Activated naive CD4-positive, alpha-beta T cell treated with anti-CD3 and anti-CD28 coated beads, Interleukin-2, amount 50 U/mL, for 72 hours (primary cell): ENCODE measurements at places on chromosomes 5 and 9.

- DNase-seq, result no peak
These were observed 151.1 kb upstream of the CDKN2B start for GRCh38 chr9:22160221-22160620.

- DNase-seq, result no peak
These were observed 1068.3 kb upstream of the EDIL3 start for GRCh38 chr5:85453026-85453349.

DNA sequence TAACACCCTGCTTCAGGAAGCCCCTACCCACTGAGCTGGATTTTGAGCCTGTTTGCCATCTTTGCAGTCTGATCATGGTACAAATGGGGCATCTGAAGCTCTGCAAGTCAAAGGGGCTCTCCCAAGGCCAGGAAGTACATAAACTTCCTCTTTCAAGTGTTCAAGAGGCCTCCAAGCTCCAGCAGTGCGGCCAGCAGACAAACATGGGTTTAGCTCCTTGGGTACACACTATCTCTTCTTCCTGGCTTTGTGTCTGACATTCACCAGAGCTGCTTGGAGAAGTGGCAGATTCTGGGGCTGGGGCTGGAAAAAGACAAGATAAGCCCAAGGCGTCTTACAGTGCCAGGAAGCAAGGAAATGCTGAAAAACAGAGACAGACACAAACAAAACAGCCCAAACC is 34.1 kb downstream of the LAMC3 start:
- no peak for DNase-seq

- no peak for DNase-seq
These were observed 94.1 kb downstream of the FRMD3 start for GRCh38 chr9:83444110-83444509.

DNA sequence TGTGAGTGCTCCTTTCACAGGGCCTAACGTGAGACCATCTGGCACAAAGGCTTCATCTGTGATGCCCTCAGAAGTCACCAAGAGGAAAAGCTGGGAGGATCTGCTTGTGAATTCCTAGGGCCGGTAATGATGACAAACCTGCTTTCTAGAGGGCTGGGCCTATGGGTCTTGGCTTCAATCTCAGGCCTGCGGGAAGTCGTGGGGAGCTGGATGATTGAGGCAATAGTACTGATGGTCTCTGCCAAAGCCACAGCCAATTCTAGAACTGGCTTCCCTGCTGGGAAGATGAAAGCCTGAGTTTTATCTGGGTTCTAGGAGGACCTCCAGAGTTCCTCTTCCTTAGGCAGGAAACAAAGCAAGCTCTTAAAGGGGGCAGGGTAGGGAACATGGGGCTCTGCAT is 102.7 kb downstream of the TMEM215 start:
- no peak for DNase-seq

- DNase-seq, result no peak
These were observed 58.3 kb upstream of the CPEB4 start for GRCh38 chr5:173829826-173830225.

DNA sequence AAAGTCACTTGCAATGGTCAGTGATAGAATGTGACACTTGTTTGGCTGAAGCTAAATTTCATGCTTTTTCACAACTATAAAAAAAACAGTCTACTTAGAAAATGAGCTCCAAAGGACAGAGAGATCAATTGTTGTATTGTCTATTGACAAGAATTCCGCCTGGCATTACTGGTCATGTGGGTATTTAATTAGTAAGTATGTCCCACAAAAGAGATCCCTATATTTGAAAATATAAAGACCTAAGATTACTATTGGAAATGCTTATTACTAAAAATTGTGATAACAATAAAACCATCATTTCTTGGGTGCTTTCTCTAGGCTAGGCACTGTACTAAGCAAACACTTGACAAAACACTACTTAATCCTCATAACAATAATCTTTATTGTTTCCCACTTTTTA is 745.2 kb upstream of the C9orf72 start:
- DNase-seq, result no peak

DNA sequence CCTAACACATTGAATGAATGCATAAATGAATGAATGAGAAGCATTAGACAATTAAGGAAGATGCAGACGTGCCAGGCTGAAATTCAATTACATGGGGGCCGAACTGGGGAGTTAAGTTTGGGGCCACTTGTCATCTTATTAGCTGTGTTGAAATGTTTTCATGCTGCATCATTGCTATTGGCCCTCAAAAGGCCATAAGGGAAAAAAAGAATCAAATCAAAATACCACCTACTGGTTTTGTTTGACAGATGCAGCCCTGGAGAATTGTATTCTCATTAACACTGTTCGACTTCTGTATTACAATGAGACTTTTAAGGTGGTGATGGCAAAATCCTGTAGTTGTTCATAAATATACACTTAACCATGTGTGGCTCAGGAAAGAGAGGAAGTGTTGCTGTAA is 38.4 kb downstream of the UBE2QL1 start:
- DNase-seq, result no peak

- DNase-seq, result no peak
These were observed 99.7 kb downstream of the PLCXD3 start for GRCh38 chr5:41410737-41411136.

DNA sequence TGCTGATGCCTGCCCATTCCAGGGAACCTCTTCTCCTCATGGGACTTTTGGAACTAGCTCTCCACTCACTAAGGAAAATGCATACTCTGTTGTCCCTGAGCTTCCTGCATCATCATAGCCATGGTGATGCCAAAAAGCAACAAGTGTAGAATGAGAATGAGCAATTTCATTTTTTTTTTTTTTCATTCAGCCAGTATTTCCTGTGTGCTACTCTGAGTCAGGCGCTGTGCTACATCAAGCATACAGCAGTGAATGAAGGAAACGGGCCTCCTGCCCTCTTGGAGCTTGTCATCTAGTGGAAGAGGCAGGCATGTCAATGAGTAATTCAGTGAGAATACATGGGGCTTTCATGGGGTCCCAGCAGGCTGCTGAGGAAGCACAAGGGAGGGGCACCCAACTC is 483.1 kb downstream of the BNC2 start:
- no peak for DNase-seq

GRCh38 chr9:105877721-105878120 is 183.4 kb downstream of the TMEM38B start:
- no peak for DNase-seq

GRCh38 chr5:516338-516925 is 7.8 kb downstream of the SLC9A3 start:
- DNase-seq, result no peak

- DNase-seq, result no peak
These were observed 183.5 kb downstream of the GAS1 start for GRCh38 chr9:86763791-86764190.

DNA sequence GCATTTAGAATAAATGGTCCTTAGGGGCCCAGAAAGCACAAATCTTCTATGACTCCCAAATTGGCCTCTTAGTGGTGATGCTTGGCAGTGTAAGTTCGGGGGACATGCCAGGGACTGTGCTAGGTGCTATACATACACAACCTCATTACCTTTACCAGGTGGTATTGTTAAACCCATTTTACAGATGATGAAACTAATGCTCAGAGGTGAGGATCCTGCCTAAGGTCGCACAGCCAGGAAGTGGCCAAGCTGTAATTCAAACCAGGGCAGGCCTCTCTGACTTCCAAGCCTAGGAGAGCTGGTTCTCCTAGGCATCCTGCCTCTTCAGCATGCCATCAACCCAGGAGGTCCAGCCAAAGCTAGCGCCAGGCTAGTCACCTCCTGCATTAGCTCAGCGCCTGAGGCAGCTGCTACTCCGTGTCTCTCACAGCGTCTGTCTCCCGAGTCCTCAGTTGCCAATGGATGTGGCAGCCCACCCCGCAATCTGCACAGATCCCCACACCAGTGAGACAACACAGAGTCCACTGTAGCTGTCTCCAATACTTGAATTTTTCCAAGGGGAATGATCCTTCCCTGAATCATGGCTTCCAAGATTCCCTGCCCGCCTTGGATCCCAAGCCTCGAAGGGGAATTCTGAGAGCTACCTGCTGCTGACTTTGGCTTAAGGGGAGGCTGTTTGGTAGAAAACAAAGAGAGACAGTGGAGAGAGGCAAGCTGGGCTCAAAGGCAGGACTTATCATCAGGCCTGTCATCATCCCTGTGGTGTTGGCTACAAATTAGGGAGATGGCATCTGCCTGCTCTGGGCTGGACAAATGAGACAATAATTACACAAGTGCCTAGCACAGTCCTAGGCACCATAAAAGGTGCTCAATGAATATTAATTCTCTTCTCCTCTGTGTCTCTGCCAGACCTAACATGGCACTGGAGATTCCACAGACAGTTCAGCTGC is 52.6 kb downstream of the CRB2 start:
- DNase-seq, result no peak

- no peak for DNase-seq
These were observed 856 bp upstream of the ATOSB start for GRCh38 chr9:35116539-35116897.

- DNase-seq, result no peak
These were observed 271.1 kb upstream of the IRX1 start for GRCh38 chr5:3324421-3325101.

DNA sequence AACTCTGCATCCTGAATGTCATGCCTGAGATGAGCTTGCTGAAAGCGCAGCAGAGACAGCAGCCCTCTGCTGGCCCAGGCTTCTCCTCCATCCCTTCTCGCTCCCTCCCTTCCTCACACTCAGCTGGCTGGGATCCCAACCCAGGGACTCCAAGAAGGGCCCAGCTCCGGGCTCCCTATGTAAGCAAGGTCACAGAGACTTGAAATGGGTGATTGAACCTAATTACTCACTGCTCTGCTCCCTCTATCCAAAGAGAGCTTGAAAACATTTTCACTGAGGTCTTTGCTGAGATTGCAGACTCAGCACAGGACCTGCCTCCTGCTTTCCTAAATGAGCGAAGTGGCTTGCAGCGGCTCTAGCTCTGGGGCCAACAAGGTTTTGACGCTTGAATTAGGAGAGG is 42.8 kb downstream of the RAPGEF1 start:
- DNase-seq, result no peak

DNA sequence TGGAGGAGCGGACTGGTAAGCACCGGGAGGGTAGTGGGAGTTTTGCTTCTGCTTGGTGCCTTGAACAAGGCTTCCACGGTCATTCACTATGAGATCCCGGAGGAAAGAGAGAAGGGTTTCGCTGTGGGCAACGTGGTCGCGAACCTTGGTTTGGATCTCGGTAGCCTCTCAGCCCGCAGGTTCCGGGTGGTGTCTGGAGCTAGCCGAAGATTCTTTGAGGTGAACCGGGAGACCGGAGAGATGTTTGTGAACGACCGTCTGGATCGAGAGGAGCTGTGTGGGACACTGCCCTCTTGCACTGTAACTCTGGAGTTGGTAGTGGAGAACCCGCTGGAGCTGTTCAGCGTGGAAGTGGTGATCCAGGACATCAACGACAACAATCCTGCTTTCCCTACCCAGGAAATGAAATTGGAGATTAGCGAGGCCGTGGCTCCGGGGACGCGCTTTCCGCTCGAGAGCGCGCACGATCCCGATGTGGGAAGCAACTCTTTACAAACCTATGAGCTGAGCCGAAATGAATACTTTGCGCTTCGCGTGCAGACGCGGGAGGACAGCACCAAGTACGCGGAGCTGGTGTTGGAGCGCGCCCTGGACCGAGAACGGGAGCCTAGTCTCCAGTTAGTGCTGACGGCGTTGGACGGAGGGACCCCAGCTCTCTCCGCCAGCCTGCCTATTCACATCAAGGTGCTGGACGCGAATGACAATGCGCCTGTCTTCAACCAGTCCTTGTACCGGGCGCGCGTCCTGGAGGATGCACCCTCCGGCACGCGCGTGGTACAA is 556 bp downstream of the PCDHGC3 start:
- no peak for DNase-seq

GRCh38 chr5:153896701-153897100 is 142.0 kb downstream of the FAM114A2 start:
- DNase-seq, result no peak

DNA sequence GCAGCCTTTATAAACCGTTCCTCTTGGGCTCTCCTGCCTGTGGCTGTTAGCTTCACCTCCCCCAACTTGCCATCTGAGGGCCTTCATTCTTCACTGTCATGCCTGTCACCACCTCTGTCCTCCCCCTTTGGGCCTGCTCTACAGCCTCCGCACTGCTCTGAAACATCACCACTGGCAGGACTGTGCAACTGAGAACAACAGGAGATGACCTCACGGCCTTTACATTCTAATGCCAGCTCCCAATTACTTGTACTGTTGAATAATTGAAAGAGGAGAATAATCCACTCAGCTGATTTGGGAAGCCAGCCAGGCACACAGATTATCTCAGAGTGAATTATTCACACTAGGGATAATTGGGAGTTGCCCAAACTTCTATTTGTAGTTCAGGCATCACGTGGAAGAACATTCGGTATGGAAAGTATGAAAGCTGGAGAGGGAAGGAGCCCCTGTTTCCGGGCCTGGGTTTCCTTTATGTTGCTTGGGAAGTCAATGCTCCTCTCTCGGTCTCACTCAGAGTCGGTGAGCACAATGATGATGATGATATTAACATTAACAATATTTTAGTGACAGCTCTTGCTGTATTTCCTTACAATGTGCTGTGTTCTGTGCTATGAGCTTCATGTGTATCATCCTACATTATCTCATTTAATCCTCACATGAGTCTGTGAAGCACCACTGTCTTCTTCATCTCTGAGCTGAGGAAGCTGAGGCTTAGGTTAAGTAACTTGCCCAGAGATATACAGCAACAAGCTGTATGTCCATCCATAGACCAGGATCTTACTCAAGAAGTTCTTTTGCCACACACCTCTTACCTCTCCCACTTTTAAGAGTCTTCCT is 99.3 kb upstream of the LRRTM2 start:
- no peak for DNase-seq

GRCh38 chr9:89368978-89369377 is 50.7 kb downstream of the SECISBP2 start:
- no peak for DNase-seq

DNA sequence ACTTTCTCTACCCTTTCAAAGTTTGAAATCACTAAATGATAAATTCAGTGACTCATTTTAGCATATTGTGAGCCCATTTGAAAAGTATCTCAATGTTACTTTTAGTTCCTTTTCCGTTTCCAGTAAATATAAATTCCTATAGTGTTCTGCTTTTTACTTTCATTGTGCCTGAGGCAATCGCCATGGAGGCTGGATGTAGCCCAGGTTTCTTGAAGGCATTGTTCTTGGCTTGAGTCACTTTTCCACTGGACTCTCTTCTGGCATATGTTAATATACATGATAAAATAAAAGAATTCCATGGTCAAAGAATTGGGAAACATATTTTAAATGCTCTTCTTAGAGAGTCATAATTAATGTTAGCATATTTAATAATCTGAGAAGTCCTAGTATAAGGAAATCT is 327.0 kb downstream of the IZUMO3 start:
- DNase-seq, result no peak

DNA sequence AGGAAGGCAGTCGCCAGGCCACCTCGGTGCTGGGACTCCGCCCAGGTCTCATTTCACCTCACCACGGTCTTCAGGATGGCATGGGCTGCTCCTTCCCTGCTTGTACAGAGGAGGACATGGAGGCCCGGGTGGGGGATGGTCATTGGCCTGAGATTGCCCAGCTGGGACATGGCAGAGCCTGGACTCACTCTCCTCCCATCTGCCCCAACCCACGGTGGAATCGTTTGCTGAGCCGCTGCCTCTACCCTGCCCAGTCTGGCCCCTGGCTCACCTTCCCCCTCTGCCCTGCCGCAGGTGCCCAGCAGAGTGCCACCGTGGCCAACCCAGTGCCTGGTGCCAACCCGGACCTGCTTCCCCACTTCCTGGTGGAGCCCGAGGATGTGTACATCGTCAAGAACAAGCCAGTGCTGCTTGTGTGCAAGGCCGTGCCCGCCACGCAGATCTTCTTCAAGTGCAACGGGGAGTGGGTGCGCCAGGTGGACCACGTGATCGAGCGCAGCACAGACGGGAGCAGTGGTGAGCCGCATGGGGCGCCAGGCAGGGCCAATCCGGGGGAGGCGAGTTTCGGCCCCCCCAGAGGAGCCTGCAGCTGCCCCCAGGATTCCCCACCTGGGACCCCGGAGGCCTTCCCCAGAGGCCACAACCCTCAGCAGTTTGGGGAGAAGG is 36.7 kb downstream of the HK3 start:
- DNase-seq, result no peak
